ENCODE measurements at places on chromosomes 6 and 20.

DNA sequence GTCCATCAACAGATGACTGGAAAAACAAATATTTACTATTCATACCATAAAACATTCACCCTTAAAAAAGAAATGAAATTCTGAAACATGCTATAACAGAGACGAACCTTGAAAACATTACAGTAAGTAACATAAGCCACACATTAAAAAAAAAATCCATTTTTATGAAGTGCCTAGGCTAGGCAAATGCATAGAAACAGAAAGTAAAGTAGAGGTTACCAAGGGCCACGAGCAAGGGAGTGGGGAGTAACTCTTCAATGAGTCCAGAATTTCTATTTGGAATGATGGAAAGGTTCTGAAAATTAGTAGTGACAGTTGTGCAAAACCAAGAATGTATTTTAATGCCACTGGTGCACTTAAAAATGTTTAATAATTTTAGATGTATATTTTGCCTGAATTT lies 47.7 kb downstream of the STAU1 start:
- no peak for DNase-seq

- no peak for DNase-seq
Measured at GRCh38 chr6:155678361-155678760, 222.7 kb upstream of the NOX3 start.

DNA sequence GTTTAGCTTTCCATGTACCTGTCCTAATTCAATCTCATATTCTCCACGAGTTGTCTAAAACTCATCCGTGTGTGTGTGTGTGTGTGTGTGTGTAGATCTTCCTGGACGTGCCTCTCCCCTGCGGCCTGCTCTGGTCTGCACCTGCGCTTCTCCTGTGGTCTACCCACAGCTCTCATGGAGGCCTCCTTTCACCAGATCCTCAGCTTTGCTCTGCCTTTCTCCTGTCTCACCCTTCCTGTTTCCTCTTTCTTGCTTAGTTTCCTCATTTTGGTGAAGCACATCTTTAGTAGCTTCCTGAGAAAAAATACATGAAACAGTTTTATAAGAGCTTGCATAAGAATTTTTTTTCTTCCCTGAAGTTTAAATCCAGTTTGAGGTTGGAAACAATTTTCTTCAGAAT lies 18.1 kb downstream of the SLX4IP start:
- DNase-seq, result no peak

DNA sequence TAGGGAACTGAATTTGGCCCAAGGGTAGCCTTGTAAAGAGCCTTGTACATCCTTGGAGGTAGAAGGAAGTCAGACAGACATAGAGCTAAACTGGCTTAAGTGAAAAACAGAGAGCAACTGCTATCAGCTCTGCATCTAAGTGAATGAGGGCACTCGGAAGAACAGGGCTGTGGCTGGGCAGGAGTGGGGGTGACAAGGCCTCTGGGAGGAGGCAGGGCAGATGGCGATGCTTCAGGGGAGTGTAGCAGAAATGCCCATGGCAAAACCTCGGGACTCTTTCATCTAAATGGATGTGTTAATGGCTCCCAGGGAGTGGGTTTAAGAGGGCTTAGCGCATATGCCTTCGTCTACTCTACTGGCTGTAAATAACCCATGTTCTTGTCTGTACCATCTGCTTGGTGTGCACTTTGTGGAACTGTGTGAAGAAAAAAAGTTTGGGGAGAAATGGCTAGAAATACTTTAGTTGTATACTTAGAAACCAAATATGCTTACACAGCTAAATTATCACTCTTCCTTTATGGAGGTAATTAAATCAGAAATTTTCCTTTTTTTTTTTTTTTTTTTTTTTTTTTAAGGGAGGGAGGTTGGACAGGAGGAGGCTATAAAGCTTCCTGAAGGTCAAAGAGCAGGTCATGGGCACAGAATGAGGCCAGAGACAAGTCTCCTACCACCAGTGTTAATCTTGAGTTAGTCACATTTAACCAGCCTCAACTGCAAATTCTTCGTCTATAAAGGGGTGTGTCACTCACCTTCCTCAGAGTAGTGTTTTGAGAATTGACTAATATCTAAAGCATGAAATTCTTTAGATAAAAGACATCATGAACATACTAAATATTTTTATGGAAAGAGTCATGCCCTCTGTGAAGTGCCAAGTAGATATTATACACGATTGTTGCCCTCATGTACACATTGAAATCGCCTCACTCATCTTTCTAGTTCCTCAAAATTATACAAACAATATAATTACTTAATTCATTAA lies 60.9 kb downstream of the FYN start:
- DNase-seq, result peak; percentile 28

- no peak for DNase-seq
Measured at GRCh38 chr6:152094992-152095592, 287.6 kb downstream of the ESR1 start.

DNA sequence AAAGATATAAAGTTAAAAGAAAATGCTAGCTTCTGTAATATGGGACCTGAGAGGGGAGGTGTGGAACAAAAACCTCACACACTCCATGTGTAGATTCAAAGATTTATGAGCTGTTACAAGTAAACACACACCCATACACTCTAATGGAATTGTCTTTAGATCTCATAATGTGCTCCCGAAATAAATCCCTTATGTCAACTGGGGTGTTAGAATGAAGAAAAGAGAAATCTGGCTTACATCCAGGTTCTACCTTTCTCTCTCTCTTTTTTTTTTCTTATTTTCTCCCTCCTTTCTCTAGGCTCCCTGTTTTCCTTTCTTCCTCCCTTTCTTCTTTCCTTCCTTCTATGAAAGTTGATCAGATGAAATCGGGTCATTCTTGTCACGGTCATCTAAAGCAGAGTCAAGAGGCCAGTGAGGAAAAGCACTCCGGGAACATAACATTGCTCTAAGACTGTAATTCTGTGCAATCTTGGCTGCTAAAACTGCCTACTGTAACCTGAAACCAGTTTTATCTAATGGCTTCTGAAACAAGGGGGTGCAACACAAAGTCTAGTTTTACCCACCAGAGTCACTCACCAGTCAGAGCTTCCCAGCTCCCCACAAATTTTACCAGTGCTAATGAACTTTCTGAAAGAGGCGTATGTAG lies 68.3 kb upstream of the BTBD3 start:
- no peak for DNase-seq

GRCh38 chr6:38640216-38640909 lies 634 bp upstream of the BTBD9 start:
- DNase-seq, result peak; percentile 22

GRCh38 chr6:112245511-112246203 lies 8.7 kb downstream of the LAMA4 start:
- no peak for DNase-seq

GRCh38 chr20:36835025-36835424 lies 40.9 kb upstream of the TLDC2 start:
- DNase-seq, result no peak

DNA sequence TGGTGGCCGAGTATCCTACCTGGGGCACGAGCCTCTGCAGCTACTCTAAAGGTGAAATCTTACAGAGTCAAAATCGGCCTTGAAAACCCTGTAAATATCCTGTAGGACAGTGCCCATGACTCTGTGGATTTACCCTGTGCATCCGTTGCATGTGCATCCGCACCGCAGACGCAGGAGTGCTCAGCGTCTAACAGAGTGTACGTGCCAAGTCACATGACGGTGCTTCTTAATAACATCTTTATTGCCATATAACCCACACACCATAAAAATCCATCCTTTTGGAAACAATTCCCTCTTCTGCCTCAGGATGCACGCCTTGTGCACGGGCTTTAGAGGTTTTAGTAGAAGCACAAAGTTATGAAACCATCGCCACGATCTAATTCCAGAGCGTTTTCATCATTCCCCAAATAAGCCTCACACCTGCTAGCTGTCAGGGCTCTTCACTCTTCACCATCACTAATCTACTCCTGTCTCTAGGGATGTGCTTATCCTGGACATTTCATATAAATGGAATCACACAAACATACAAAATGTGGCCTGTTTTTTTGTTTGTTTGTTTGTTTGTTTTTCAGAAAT lies 384.5 kb upstream of the SULF2 start:
- DNase-seq, result no peak

GRCh38 chr6:101937108-101937507 lies 543.6 kb downstream of the GRIK2 start:
- no peak for DNase-seq

DNA sequence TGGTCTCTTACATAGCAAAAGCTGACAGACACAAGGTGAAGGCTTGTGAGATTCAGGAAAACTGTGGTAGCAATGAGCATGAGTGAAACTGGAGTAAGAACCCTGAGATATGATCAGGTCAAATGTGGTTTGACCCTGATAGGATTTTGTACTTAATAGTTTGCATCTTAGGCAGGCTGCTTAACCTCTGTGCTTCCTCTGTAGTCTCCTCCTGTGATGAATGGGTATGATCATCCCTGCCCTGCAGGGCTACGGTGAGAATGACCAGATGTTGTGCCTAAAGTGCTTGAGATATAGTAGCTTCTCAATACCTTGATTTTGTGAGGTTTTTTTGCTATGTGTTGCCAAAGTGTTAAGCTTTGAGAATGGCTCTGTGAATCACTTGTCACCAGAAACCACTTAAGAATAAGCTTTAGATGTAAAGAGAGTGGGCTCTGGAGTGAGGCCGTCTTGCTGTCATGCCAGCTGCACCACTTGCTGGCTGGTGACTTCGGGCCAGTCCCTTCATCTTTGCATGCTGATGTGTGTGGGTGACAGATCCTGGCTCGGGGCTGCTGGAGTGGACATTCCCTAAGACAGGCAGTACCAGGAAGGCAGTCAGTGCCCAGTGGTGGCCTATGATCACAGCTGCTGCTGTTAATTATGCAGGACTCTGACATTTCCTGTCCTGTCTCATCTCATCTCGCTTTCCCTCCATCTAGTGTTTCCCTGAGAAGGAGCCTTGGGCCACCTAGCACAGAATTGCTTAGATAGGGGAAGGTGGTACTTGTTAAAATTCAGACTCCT lies 254.7 kb downstream of the NFATC2 start:
- DNase-seq, result no peak

GRCh38 chr20:56855708-56856107 lies 226.6 kb downstream of the TFAP2C start:
- DNase-seq, result no peak

DNA sequence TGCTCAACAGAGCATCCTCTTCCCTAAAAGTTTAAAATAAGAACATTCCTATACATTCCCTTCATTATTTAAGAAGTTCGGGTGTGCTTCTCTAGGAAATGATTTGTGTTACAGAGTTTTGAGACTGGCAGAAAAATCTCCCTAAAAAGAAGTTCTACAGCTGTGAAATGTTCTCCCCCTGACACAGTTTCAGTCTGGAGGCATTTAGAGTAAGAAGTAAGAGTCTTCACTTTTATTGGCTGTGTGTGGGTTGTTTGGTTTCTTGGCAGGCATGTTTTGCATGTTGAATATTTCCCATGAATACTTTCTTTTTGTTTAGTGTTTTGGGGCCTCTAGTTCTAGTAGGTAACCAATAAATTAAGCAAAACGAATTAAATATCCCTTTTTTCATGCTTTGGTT lies 195.9 kb downstream of the TENT5A start:
- no peak for DNase-seq

DNA sequence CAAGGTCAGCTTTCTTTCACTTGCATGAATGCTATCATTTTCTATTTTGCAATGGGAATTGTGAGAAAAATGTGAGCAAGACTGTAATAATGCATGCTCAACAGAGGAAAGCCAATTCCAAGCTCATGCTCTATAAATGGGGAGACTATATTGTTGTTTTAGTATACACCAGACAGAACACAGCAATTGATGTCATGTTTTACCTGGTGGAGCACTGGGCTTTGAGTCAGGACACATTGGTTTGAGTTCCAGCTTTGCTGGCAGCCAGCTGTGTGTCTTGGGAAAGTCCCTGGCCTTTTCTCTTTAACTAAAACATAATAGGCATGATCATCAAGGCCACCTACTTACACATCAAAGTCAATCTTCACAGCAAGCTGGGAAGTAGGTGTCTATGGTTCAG lies 83.3 kb downstream of the FOXA2 start:
- no peak for DNase-seq

- no peak for DNase-seq
Measured at GRCh38 chr6:25007269-25007699, 71.5 kb upstream of the RIPOR2 start.

- no peak for DNase-seq
Measured at GRCh38 chr6:119052987-119053386, 25.5 kb downstream of the FAM184A start.

GRCh38 chr6:45577836-45578504 lies 200.2 kb upstream of the SUPT3H start:
- no peak for DNase-seq
